Activated CD4-positive, alpha-beta T cell treated with anti-CD3 and anti-CD28 coated beads, Interleukin-10, Interleukin-2, amounts not matched to agents 100 ng/mL and 50 ng/mL, durations not matched to agents 16 hours and 8 hours (primary cell): ENCODE measurements at places on chromosomes 11 and 22.

GRCh38 chr11:74697722-74698121 is 33.5 kb downstream of the CHRDL2 start:
- DNase-seq: no peak

GRCh38 chr22:28703436-28703835 is 23.8 kb upstream of the TTC28 start:
- DNase-seq: no peak

GRCh38 chr22:37008365-37008764 is 10.9 kb downstream of the TST start:
- no peak for DNase-seq

- no peak for DNase-seq
These were observed 197.6 kb downstream of the TMEM135 start for GRCh38 chr11:87235366-87235765.

GRCh38 chr11:28303477-28304191 is 195.4 kb downstream of the METTL15 start:
- DNase-seq: no peak

DNA sequence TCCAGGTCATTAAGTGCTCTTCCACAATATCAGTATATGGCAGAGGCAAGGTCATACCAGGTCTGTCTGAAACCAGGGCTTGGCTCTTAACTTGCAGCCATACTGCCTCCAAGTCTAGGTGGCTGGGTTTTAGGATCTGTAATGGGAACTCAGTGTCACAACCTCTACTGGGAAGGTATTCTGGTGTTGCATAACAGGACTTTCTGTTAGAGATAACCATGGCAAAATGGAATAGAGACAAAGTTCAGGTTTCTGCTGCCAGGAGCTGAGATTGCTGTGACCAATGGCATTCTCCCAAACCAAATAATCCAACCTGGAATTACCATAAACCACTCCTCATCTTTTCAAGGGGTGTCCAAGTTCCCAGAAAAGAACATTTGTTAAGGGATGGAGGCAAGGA is 6.8 kb upstream of the SAA1 start:
- no peak for DNase-seq

DNA sequence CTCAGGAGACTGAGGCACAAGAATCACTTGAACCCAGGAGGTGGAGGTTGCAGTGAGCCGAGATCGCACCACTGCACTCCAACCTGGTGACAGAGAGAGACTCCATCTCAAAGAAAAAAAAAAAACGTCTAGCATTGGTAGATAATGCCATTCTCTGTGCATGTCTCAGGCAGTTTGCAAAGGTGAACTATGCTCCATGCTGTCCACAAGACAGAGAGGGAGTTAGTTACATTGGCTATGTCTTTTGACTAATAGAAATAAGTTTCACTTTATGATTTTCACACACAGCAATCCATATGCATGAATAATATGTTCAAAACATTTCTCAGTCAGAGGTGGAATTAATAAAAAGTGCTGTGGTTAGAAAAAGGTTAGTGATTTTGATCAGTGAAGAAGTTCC is 591.4 kb downstream of the ETS1 start:
- DNase-seq: no peak
